ENCODE measurements at places on chromosomes 5 and 9.

GRCh38 chr9:37144762-37145161 lies 24.4 kb downstream of the ZCCHC7 start:
- no peak for DNase-seq

- DNase-seq: no peak
Observed at GRCh38 chr5:139896718-139897117, 101.1 kb downstream of the PSD2 start.

DNA sequence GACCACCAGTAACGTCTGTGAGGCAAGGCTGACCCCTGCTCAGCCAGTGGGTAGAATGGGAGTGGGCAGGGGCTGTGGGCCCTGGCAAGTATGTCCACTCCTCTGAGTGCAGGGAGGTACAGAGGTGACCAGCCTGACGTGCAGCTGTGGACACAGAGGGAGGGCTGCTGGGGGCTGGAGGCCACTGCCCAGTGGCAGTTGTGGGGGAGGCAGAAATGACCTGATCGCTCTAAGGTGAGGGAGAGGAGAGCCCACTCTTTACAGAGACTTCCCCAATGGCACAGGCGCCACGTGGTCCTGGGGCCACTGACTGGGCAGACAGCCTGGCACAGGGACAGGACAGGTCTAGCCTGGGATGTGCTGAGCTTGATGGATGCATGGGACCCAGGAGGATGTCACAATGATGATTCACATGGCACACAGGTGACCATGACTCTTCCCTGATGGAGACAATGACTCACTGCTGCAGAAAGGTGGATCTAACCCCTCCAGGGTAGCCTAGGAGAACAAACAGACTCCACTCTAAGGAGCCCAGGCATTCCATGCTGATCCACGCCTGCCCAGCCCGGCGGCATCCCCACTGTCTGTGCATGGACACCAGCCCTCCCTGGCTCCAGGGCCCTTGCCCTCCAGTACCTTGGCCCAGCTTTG lies 7.7 kb downstream of the LPCAT1 start:
- no peak for DNase-seq

DNA sequence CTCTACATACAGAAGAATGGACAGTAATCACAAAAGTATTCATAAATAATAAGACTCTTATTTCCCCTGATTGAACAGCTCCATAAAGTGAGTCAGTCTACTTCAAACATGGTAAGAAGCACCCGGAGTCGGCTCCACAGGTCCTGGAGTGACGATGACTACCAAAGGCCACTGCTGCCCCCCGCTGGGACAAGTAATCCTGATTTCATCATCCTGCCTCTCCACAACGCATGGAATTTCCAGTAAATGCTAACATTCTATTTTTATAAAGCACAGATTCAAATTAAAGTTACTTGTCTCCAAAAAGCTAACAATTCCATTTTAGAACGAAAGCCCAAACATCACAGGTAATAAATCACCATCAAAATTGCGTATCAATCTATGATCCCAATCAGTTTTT lies 16.2 kb downstream of the ATPSCKMT start:
- no peak for DNase-seq

GRCh38 chr5:116911074-116911473 lies 336.5 kb upstream of the SEMA6A start:
- DNase-seq: no peak

GRCh38 chr5:77210964-77211690 lies 647 bp downstream of the PDE8B start:
- DNase-seq: no peak

GRCh38 chr5:129973716-129974426 lies 69.6 kb downstream of the CHSY3 start:
- no peak for DNase-seq

- DNase-seq: no peak
Observed at GRCh38 chr5:37717613-37718431, 122.0 kb downstream of the GDNF start.

Data from stimulated activated CD4-positive, alpha-beta T cell treated with anti-CD3 and anti-CD28 coated beads, Interleukin-2, amount 100 ng/mL, for 24 hours (primary cell).